ENCODE measurements at places on chromosomes 6 and 20.

GRCh38 chr20:9092113-9092512 lies 23.2 kb downstream of the PLCB4 start:
- DNase-seq: no peak

DNA sequence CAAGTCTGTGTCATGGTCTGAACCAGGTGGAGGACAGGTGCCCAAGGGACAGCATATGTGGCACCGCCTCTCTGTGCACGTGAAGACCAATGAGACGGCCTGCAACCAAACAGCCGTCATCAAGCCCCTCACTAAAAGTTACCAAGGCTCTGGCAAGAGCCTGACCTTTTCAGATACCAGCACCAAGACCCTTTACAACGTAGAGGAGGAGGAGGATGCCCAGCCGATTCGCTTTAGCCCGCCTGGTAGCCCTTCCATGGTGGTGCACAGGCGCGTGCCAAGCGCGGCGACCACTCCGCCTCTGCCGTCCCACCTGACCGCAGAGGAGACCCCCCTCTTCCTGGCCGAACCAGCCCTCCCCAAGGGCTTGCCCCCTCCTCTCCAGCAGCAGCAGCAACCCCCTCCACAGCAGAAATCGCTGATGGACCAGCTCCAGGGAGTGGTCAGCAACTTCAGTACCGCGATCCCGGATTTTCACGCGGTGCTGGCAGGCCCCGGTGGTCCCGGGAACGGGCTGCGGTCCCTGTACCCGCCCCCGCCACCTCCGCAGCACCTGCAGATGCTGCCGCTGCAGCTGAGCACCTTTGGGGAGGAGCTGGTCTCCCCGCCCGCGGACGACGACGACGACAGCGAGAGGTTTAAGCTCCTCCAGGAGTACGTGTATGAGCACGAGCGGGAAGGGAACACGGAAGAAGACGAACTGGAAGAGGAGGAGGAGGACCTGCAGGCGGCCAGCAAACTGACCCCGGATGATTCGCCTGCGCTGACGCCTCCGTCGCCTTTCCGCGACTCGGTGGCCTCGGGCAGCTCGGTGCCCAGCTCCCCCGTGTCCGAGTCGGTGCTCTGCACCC lies 109.5 kb upstream of the RAB32 start:
- peak; percentile 42 for DNase-seq

GRCh38 chr20:3459881-3460307 lies 10.9 kb upstream of the ATRN start:
- no peak for DNase-seq

DNA sequence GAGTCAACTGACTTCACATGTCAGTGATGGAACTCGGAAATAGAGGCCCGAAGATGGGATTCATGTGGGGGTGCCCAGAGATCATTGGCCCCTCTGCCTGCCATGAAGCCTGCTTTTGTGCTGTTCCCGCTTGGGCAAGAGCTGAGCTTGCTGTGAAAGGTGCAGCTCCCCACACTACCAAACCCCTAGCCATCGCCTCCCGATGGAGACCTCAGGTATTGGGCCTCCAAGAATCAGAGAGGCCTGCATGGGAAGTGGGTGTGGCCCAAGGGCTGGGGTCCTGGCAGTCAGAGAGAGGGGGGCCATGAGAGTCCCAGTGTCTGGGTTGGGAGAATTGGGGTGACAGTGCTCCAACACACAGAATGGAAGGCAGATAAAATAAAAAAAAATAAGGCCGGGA lies 160.9 kb downstream of the SOD2 start:
- DNase-seq: no peak

- no peak for DNase-seq
Measured at GRCh38 chr6:131728296-131728939, 17.6 kb upstream of the CTAGE9 start.

DNA sequence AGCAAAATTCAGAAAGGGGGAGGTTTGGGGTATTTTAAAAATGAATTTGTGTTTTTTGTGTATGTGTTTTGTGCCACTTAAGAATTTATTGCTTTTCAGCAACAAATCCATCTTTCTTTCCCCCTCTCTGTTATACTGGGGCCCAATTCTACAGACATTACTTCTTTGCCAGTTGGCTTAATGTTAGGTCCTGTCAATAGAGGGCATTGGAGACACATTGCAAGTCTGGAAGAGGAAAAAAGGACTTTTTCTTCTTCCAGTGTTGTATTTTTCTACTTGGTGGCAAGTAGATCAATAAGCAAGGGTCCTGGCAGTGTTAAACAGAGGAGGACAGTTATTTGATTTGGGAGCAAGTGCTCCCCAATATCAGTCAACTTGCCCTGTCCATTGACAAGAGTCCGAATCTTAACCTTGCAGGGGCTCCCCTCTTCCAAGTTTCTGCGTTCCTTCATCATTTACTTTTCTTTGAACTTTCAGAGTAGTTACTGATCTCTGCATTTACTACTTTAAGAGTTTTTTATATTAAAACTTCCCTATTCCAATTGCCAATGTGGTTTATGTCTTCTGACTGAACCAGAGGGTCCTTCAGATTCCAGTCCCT lies 23.4 kb downstream of the SCML4 start:
- DNase-seq: no peak

DNA sequence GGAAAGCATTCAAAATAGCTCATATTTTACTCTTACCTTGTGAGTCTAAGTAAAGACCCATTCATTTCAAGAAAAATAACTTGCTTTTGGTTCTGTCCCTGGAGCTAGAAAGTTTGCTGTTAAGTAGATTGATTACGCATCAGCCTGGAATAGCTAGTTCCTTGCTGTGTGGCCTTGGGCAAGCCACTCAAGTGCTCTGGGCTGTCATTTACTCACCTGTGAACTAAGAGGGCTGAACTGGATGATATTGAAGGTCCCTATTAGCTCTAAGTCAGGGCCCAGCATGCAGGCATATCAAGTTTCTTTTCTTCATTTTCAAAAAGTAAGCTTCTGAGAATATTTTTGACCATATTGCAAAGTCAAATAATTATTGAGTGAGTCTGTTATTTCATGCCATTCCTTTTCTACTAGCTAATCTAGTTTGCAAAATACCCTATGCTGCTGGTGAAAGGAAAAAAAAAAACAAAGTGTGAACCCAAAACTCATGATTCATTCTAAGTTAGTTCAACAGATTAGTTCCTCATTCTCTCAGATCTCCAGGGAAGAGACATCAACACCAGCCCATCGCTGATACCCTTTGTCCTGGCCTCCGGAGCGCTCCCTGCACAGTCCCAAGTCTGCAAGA lies 106.5 kb upstream of the GMDS start:
- no peak for DNase-seq

GRCh38 chr20:5464901-5465603 lies 148.3 kb upstream of the PROKR2 start:
- no peak for DNase-seq

- no peak for DNase-seq
Measured at GRCh38 chr6:126033696-126034095, 47.4 kb downstream of the TRMT11 start.

DNA sequence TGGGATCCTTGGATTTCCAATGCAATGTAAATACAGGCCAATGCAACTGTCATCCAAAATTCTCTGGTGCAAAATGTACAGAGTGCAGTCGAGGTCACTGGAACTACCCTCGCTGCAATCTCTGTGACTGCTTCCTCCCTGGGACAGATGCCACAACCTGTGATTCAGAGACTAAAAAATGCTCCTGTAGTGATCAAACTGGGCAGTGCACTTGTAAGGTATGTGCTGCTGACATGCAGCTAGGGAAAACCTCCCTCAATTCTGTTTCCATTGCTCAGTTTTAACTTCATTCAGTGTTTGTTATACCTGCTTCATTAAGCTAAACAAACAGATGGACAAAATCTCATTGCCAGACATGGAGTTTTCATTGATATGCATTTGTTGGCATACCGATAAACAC lies 397.1 kb downstream of the ARHGAP18 start:
- DNase-seq: no peak

DNA sequence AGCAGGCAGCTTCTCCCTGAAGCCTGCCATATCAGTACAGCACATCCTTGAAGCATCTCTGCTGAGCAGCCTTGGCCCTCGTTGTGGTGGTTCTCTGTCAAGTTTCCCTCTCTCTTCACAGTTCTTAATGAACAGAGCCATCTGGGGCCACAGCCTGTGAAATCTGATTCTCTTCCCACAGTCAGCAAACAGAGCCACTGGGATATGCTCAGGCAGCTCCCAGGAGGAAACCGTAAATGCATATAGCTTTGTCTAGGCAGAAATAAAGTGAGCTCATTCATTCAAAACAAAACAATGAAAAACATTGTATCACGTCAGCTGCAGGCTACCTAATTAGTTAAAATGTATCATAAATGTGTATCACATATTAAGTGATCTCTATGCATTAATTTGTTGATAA lies 80.3 kb downstream of the TBC1D7 start:
- no peak for DNase-seq

GRCh38 chr6:34020807-34021553 lies 124.9 kb downstream of the GRM4 start:
- no peak for DNase-seq

- DNase-seq: no peak
Measured at GRCh38 chr6:106163446-106163965, 77.4 kb downstream of the PRDM1 start.

DNA sequence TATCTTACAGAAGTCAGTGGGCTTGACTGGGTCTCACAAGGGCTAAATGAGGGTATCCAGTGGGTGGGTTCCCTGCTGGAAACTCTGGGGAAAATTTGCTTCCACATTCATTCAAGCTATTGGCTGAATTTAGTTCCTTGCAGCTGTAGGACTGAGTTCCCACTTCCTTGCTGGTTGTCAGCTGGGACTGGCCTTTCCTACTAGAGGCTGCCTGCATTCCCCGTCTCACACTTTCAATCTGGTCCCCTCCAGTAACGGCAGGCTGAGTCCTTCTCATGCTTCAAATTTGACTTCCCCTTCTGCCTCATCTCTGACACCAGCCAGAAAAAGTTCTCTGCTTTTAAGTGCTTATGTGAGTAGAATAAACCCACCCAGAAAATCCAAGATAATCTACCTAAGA lies 4.4 kb downstream of the CSNK2A1 start:
- DNase-seq: no peak

GRCh38 chr6:117791012-117791411 lies 115.7 kb downstream of the NUS1 start:
- no peak for DNase-seq

DNA sequence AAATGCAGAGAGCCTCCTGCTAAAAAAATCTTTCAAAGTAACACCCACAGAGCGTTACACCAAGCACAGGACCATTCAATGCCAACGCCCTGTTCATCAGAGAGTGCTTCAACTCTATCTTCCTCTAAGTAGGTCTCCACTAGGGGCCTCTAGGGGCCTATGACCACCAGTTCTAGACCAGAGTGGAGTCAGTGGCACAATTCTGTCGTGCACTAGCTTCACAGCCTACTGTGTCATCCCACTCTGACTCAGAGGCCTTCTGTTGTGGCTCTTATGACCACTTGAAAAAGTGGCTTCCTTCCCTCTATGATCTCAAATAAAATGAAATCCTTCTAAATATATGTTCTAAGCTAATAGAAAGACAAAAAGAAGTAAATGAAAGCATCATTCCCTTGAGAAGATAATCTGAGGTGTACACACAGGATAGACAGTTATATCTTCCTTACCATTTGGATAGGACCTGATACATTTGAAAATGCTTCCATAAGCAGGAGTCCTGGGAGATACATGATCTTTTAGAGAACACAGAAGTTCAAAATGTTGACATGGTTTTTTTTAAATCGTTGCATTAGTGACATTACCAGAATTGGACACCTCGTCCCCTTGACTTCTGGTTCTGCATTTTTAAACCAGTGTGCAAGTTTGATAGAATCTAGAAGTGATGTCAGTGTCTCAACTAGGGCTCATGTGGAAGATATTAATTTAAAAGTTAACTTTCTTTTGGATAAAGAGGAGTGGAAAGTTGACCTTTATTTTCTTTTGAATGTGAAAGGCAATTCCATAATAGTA lies 151.9 kb downstream of the SH3BGRL2 start:
- DNase-seq: no peak

DNA sequence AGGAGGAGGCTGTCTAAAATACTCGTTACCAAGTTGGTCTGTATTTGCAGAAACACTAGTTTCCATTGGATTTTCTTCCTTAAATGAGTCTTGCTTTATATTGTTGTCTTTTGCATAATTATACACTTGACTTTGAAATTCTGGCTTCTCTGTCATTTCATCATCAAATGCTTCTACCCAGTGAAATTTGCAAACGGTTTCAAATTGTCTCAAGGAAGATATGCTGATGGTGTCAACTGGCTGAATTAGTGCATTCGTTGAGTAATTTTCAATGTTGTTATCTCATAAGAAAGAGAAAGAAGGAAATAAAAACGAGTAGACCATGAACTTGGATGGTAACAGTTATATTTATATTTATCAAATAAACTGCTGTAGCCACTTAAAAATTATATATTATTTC lies 10.8 kb downstream of the CAGE1 start:
- no peak for DNase-seq

DNA sequence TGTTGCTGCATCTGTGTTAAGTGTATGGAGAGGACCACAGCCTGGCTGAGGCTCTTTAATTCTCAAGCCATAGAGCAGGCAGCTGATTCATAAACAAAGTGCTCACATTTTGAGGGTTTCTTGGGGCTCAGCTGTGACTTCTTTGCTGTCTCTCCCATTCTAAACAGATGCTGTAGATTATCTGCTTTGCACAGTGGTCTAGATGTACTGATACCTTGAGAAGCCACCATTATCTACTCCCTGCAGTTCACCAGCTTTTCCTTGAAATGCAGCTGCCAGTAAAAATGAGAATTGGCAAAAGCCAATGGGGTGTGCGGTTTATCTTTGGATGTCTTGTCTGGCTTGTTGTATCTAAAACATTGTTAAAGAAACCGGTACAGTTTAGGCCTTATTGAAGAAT lies 5.2 kb upstream of the CNR1 start:
- DNase-seq: no peak

DNA sequence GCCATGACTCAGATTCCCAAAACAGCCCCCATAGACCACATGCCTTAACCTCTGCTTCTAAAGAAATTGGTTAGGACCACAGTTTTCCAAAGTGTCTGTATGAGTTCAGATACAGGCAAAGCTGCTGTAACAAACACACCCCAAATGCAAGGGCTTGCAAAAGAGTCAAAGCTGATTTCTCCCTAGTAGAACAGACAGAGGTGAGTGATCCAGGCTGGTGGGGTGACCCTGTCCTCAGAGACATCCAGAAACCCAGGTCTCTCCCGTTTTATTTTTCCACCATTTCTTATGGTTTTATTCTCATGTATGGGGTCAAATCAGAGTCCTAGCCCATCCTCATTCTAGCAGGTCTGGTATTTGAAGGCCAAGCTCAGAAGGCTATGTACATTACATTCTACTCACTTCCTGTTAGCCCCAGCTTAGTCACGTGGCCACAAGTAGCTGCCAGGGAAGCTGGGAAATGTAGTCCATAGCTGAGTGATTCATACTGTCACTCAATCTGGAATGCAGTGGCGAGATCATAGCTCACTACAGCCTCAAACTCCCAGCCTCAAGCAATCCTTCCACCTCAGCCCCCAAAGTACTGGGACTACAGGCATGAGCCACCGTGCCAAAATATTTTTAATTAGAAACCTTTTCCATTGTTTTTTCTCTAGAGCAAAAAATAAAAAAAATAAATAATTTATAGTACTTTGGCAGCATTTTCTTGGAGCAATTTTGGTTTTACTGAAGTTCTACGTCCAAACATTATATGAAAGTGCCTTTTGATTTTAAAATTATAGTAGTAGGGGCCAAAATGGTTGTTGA lies 175.2 kb downstream of the ZMYND8 start:
- no peak for DNase-seq
